NCI-H187 treated with DMSO at 0.1 percent for 48 hours (cell line): ENCODE measurements at places on chromosomes 1 and 21.

DNA sequence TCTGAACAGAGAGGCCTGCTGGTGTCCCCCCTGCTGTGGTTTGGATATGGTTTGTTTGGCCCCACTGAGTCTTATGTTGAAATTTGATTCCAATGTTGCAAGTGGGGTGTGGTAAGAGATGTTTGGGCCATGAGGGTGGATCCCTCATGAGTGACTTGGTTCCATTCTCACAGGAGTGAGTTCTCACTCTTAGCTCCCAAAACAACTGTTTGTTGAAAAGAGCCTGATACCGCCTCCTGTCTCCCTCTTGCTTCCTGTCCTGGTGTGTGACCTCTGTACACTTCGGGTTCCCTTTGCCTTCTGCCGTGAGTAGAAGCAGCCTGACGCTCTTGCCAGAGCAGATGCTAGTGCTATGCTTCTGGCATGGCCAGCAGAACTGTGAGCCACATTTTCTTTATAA lies 60.5 kb downstream of the C21orf91 start:
- DNase-seq, result no peak

DNA sequence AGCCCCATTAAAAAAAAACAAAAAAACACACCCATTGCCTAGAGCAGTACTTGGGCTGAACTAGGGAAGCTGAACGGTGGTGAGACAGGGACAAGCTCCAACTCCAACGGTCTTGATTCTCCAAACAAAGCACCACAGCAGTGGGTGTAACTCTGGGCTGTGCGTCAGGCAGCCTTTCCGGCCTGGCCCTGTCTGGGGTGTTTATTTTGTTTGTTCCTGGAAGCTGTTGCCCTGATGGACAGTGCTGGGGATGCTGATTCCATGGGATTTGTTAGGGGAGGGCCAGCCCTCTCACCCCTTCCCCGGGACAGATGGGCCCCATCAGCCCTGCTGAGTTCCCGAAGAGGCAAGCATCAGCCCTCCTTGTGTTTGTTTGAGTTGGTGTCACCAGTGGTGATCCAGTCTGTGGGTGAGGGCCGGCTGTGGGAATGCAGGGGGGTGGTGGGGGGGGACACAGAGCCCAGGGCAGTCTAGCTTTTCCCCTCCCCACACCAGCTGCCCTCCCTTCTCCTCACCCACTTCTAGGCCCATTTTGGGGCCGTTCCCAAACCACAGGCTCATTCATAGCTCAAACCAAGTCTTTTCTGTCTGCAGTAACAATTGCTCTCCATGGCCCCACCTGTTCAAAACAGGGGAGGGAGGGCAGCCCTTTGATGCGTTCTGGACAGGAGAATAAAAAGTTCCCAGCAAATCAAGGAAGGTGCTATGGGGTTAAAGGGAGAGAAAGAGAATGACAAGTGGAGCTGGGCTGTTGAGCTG lies 4.5 kb downstream of the WNT2B start:
- no peak for DNase-seq

DNA sequence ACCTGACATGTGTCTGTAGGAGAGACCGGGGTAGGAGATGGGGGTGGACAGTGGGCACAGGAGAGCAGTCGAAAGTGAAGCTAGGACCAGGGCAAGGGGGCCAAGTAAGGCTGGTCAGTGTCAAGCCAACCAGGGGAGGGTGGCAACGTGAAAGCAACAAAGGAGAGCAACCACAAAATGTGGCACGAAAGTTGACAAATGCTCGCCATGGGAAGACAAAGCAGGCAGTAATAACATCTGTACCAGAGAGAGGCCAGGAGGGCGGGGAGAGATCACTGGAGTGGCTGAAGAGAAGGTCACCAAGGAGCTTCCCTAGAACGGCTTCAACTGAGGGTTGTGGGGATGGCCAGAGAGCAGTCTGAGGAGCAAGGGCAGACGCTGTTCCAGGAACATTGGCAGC lies 17.0 kb downstream of the QSOX1 start:
- no peak for DNase-seq

GRCh38 chr21:43593078-43593477 lies 66.2 kb downstream of the HSF2BP start:
- DNase-seq, result no peak

DNA sequence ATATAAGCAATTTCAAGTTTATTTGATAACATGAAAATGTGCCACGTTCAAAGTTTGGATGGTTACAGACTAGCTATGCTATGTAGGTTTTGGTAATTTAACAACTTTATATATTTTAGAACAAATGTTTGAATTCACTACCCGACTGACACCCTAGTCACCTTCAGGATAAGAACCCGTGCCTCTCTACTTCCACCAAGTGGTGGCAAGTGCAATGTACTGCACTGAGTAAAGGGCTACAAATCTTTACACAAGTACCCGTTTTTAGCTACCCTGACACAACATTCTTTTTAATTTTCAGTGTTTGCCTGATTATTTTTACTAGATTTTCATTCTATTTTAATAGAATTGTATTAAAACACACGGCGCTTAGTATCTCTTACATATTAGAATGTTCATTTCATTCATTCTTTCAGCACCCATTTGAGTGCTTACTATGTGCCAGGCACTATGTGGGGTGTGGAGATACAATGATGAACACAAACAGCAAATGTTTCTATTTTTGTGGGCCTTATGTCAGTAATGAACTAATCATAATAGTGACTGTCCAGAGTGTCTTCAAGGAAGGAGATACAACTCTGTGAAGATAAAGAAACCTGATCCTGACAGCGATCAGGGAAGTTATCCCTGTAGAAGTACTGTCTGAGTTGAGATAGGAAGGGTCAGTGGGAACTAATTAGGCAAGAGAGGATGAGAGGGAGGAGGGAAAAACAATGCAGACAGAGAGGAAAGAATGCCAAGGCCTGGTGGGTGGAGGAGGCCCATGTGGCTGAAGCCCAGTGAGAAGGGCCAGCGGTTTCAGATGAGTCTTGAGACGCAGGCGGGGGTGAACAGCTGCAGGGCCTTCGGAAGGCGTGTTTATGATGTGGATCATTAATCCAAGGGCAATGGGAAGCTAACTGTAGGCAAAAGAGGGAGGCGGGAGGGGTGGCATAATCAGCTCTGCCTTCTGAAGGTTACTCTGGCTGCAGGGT lies 3.8 kb downstream of the LCA5L start:
- no peak for DNase-seq

GRCh38 chr1:58724483-58724882 lies 24.6 kb upstream of the MYSM1 start:
- DNase-seq, result no peak

DNA sequence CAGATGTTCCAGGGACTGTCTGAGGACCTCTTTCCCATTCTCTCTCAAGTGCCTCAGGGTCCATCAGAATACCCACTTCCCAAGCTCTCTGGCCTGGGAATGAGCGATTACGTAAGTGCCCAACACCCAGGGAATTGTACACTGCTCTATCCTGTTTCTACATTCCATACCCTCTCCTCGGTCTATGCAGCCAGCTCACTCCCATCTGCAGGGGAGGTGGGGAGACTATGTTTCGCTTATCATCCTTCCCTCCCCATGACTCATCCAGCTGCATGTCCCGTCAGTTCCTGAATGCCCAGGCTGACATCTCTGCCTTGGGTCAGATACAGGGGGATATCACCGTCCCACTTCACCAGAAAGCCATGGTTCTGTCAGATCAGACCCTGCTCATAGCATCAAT lies 34.5 kb upstream of the CD1D start:
- no peak for DNase-seq

GRCh38 chr1:174276087-174276486 lies 116.8 kb downstream of the RABGAP1L start:
- no peak for DNase-seq

DNA sequence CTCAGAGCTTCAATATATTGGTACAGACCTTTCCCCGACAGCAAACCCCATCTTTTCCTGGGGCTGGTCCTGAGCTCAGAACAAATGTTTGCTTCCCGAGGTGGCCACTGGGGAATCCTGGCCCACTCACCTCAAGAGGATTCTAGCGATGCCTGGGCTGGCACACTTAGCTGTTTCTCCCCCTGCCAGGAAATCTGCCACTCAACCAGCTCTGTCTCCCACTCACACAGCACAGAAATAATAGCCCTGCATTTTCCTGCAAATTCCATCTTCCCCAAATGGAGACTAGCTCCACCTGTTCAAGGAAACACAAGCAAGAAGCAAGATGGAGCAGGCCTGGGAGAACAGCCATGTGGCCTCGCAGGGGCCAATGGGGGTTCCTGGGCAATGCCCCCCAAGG lies 21.1 kb downstream of the KCNN3 start:
- peak; percentile 33 for DNase-seq

GRCh38 chr1:3443807-3444206 lies 10.7 kb upstream of the ARHGEF16 start:
- no peak for DNase-seq

DNA sequence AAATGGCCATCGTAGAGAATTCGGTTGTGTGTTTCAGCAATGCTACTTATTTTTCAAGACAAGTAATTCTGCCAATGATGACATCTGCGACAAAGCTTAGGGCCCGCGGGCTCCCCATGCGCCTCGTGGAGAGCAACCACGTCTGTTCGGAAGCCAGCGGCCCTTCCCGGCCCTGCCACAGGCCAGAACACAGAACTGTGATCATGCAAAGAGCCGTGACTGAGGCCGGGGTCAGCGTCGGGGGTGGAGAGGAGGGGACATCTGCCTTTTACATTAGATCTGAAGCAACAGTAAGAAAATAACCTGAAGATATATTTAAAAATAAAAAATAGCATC lies 103.7 kb downstream of the PGBD5 start:
- no peak for DNase-seq

DNA sequence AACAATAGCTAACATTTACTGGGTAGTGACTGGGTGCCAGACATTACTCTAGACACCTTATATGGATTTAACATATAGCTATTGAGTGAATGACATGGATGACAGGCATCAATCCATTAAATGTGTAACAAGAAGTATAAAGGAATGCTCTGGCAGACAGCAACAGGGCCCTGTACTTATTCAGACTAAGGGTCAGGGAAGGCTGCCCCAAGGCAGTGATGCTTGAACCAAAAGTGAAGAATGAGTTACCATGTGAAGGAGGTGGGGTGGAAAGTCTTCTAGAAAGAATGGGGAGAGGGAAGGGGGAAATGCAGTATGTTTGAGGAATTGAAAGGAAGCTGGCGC lies 8.3 kb upstream of the PTPRF start:
- no peak for DNase-seq

DNA sequence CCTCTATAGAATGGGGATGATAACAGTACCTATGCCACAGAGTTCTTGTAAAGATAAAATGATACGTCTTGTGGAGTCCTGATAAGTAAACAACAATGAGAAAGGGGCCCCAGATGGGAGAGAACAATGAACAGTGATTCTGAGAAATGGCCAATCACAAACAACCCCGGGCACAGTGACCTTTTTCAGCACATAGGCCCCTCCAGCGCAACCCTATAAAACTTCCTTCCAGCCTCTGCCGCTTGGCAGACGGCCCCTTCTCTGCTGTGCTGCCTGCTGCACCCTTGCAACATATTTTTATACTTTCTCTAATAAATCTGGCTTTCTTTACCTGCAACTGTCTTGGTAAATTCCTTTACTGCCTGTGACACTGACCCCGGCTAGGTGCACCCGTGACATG lies 8.9 kb downstream of the RCAN1 start:
- DNase-seq, result no peak

DNA sequence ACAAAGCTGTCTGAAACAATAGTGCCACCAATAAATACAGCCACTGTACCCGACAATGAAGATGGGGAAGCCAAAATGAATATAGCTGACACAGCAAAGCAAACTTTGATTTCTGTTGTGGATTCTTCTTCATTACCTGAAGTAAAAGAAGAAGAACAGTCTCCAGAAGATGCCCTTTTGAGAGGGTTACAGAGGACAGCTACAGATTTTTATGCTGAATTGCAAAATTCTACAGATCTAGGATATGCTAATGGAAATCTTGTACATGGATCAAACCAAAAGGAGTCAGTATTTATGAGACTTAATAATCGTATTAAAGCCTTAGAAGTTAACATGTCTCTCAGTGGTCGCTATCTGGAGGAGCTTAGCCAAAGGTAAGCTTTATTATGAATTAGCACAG lies 56.6 kb downstream of the SUCO start:
- DNase-seq, result no peak

DNA sequence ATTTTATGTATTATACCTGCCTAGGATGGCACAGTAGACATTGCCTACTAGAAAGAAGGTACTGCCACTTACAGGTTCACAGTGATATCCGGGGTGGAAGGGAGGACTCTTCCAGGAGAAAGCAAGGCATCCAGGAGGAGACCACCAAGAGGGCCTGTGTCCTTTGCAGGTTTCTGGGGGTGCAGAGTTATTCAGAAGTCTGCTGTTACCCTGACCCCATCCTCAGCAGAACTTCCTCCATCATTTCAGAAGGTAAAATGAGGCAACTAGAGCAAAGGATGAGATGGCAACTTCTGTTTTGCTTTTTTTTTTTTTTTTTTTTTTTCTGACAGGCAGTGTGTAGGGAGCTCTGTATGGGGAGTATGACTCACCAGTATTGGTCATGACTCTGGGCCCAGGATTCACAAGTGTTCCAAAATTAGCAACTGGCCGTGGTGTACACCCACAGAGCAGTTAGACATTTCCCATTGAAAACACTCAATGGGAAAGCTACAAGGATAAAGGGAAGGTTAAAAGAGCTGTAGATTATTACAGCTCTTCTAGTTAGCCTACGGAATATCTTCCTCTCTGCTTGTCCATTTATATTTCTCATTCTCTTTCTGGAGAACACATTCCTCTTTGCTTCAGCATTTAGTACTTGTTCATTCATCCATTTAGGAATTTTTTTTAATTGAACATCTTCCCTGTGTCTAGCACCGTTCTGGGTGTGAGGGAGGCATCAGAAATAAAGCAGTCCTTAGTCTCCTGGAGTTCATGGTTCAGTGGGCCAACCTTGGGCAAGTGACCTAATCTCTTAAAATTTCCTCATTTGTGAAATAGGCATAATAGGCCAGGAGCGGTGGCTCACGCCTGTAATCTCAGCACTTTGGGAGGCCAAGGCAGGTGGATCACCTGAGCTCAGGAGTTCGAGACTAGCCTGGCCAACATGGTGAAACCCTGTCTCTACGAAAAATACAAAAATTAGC lies 50.5 kb upstream of the PPP2R5A start:
- DNase-seq, result no peak

DNA sequence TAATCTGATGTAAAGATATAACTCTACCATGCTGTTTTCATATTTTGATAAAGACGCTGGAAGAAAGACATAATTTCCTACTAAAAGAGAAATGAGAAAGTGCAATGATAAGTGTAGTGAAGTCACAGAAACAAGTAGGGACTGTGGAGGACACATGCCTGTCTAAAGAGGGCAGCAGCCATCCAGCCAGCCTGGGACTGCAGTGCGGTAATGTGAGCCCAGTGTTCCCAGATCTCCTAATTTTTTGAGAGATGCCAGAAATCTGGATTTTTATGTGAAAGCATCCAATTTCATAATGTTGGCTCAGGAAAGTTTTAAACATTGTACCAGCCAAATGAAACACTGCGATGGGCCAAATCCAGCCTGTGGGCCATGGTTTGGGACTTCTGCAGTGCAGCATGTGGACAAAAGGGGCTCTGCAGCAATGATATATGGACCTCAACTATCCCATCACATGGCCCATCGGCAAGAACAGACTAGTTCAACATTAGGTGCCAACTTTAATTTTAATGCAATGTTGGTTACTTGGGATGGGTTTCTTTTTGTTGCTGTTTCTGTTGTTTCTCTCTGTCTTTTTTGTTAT lies 329.5 kb downstream of the LTN1 start:
- DNase-seq, result no peak
